Stimulated activated CD4-positive, alpha-beta T cell treated with anti-CD3 and anti-CD28 coated beads, Interleukin-1b, Interleukin-23, amount 100 ng/mL, for 24 hours (primary cell): ENCODE measurements at places on chromosomes 2 and 18.

GRCh38 chr18:34709750-34710441 lies at the start of gene DTNA:
Gene DTNA (plus strand): TSS chr18:34710298. CDS start chr18:34755977, 45,679 bp downstream.
- no peak for DNase-seq

- DNase-seq = no peak
Measured at GRCh38 chr18:70423120-70423519, 134.3 kb downstream of the SOCS6 start.

GRCh38 chr2:55033076-55033742 lies 17.0 kb downstream of the RTN4 start:
- no peak for DNase-seq

DNA sequence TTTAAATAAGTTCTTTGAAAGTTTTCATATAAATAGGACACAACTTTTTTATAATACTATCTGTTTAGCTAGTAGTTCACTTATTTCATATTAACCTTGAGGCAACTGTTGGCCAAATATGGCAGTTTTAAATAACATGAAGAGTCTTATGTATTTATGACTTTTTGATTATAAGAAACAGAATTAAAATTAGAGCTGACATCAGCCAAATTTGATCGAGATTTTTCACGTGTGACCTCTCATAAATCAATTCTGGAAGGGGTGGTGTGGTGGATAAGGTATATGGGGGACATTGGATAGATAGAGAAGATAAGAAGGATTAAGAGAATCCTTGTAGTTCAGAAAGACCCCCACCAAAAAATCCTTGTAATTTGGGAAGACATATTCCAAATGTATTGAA lies 776.6 kb downstream of the LRRTM4 start:
- no peak for DNase-seq

DNA sequence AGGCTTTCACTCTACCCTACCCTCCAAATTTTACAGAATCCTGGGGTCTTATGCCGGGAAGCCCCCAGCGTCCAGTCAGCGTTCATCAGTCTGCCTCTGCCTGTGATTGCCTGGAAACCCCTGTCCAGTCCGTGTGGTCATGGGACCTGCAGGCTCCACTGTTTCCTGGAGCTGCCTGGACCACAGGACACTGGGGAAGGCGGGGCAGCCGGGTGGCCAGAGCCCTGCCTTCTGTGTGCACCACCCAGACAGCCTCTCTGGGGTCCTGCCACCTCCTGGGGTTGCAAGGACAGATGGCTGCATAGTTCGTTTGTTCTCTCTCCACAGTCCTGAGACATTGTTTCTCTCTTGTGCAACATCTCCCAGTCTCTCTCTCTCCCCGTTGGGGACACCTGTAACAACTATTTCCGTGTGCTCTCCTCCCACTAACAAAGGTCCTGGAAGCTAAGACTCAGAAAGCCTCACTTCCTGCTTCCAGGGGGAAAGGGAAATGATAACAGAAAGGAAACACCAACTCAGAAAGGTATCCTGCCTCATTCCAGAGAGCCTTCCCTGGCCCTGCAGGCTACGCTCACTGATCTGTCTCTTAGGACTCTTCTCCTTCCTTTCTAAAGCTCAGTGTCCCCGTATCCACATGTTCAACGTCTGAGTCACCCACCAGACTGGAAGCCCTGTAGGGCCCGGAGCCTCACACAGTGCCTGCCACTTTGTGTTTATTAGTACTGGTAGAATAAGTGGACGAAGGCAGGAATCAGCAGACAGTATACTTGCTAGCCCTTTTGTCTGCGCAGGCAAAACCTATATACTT lies 192.8 kb upstream of the RAB12 start:
- no peak for DNase-seq

DNA sequence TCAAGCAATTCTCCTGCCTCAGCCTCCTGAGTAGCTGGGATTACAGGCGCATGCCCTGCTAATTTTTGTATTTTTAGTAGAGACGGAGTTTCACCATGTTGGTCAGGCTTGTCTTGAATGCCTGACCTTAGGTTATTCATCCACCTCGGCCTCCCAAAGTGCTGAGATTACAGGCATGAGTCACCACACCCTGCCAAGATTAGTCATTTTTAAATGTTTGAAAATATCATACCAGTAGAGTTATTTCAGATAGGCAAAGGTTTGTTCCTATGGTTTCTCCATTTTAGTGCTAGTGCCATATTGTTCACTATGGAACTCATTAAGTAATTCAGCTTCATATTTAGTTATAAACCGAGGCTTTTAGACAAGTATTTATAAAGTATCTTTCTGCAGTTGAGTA lies 52.3 kb downstream of the HIBCH start:
- DNase-seq = no peak

GRCh38 chr2:128342550-128342949 lies 23.9 kb upstream of the HS6ST1 start:
- DNase-seq = no peak

GRCh38 chr2:234329202-234329960 lies 167.5 kb downstream of the ARL4C start:
- no peak for DNase-seq

GRCh38 chr2:71930049-71930681 lies 217.5 kb downstream of the CYP26B1 start:
- DNase-seq = no peak

DNA sequence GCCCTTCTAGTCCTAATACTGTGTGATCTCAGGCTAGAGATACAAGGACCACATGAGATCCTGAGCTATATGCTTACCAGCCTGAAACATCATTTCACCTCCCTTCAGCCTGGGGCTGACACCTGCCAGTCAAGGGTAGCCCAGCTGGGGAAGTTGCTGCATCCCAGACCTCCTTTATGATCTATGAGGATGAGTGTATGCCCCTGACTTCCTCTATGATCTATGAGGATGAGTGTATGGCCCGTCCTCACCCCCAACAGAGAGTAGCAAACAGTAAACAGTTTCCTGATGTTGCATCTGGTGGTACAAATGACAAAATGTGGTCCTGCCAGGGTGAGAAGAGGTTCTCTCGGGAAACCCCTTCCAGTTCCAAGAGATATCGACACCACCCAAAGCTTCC lies 8.9 kb upstream of the OTOF start:
- no peak for DNase-seq

GRCh38 chr2:239287461-239287860 lies 113.4 kb downstream of the HDAC4 start:
- no peak for DNase-seq

DNA sequence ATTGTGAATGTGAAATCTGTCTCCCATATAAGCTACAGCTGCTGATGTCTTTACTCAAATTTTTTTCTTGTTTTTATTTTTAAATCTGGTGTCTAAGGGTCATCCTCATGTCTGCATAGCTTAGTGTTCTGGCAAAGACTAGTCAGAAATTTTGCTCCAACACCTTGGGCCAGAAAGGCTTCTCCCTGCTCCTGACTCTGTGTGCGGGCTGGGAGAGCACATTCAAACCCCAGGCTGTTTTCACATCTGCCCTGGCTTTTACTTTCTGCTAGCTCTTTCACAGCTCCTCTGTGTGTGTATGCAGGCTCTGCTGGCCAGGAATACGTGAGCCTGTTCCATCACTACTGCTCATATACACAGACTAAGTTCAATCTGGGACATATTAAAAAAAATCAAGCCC lies 102.9 kb upstream of the RIOK3 start:
- no peak for DNase-seq

GRCh38 chr2:238771218-238771617 lies 76.7 kb upstream of the TWIST2 start:
- no peak for DNase-seq

- no peak for DNase-seq
Measured at GRCh38 chr2:162062559-162062958, 11.5 kb downstream of the DPP4 start.

DNA sequence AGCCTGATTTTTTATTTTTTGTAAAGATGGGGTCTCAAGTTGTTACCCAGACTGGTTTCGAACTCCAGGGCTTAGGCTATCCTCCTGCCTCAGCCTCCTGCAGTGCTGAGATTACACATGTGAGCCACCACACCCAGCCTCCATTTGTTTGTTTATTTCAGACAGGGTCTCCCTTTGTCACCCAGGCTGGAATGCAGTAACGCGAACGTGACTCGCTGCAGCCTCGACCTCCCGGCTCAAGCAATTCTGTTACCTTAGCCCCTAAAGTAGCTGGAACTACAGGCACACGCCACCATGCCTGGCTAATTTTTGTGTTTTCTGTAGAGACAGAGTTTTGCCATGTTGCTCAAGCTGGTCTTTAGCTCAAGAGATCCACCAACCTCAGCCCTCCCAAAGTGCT lies 27.2 kb downstream of the UBXN4 start:
- no peak for DNase-seq

- DNase-seq = no peak
Measured at GRCh38 chr18:56726906-56727305, 75.7 kb downstream of the WDR7 start.

DNA sequence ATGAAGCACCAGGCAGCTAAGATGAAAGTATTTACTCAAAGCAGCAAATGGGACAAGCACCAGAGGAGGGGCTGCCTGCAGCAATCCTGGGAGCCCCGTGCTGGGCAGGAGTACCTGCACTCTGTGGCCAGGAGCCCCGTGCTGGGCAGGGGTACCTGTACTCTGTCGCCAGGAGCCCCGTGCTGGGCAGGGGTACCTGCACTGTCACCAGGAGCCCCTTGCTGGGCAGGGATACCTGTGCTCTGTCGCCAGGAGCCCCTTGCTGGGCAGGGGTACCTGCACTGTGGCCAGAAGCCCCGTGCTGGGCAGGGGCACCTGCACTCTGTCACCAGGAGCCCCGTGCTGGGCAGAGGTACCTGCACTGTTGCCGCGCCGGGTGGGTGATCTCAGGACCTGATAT lies 158.6 kb downstream of the MYT1L start:
- DNase-seq = no peak

GRCh38 chr2:234881413-234882241 lies 70.2 kb upstream of the SH3BP4 start:
- DNase-seq = peak; percentile 5

DNA sequence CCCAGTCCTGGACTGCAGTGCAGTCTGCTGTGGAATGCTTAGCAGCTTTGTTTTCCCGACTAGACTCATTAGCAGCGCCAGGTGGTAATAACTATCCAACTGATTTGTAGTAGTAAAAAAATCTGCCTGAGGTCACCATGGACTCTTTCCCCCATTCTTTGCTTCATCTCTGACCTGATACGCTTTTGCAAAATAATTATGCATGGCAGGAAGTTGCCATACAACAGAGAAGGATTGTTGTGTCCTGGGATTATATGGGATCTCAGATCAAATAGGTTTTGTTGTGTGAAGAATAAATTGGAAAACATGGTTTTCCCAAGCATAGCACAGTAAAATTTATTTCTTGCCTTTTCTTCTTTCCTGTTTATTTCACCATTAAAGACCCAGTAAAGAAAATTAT lies 72.4 kb upstream of the ATP5MC3 start:
- DNase-seq = no peak
